ELR (cell line): ENCODE measurements at places on chromosomes 4 and X.

GRCh38 chr4:40731792-40732245 lies 17.9 kb upstream of the NSUN7 start:
- no peak for DNase-seq

- DNase-seq = no peak
These were observed 8.8 kb upstream of the GALNT7 start for GRCh38 chr4:173159791-173160190.

- DNase-seq = no peak
These were observed 384.4 kb upstream of the PABPC4L start for GRCh38 chr4:134585972-134586371.

GRCh38 chrX:123860983-123861382 lies 1.1 kb downstream of the XIAP start:
- DNase-seq = peak; percentile 40

GRCh38 chr4:100981447-100982204 lies 365.7 kb downstream of the PPP3CA start:
- no peak for DNase-seq

DNA sequence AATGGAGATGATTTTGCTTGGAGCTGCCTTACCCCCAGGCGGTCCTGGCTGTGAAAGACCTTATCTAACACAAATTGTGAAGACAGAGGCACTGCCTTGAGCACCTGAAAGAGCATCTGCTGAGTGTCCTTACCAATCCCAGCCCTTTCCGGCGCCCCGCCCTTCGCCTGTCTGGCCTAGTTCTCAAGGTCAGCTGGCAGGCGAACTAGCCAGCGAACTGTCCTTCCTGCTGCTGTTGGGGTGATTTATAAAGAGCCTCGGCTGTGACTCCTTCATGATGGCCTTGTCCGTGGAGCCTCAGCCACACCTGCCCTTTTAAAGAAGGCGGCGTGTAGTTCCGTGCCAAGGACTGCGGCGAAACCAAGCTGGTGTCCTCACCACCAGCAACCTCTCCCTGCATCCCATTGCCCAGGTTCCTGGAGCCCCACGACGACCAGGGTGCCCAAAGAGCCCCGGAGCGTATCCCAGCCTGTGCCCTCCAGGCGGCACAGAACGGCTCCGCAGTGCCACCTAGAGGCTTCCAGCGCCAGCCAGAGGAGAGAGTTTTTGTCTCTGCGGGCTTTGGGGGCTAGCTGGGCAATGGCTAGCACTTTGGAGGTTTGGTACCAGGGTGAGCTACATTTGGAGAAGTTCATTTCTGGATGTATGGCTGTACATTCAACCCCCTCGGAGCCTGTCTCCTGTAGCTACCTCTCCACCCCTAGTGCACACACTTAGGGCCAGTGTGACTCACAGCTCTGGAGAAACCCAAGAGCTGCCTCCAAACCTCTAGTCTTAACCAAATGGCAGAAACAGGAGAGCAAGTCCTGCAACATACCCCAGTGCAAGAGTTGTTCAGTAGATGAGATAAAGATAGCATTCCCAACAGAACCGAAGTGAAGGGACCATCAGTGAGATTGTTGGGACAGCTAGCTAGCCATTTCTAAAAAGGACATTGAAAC lies 36.8 kb upstream of the VMA21 start:
- peak; percentile 36 for DNase-seq
